CD4-positive, alpha-beta T cell treated with Interferon gamma for 1 hour (primary cell): ENCODE measurements at places on chromosomes 3 and 15.

DNA sequence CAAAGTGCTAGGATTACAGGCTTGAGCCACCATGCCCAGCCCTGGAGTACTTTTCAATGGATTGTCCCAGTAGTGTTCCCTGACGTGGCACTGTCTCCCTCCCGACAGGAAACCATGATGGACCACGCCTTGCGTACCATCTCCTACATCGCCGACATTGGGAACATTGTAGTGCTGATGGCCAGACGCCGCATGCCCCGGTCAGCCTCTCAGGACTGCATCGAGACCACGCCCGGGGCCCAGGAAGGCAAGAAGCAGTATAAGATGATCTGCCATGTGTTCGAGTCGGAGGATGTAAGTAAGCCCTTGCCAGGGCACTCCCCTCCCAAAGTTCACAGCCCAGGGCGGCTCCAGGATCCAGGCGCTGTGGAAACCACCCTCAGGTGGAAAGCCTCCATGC lies 168.1 kb downstream of the NSMCE3 start:
- DNase-seq, result no peak

GRCh38 chr3:154783521-154783931 lies 296.6 kb upstream of the MME start:
- no peak for DNase-seq

GRCh38 chr3:35498506-35499210 lies 140.7 kb upstream of the ARPP21 start:
- no peak for DNase-seq

DNA sequence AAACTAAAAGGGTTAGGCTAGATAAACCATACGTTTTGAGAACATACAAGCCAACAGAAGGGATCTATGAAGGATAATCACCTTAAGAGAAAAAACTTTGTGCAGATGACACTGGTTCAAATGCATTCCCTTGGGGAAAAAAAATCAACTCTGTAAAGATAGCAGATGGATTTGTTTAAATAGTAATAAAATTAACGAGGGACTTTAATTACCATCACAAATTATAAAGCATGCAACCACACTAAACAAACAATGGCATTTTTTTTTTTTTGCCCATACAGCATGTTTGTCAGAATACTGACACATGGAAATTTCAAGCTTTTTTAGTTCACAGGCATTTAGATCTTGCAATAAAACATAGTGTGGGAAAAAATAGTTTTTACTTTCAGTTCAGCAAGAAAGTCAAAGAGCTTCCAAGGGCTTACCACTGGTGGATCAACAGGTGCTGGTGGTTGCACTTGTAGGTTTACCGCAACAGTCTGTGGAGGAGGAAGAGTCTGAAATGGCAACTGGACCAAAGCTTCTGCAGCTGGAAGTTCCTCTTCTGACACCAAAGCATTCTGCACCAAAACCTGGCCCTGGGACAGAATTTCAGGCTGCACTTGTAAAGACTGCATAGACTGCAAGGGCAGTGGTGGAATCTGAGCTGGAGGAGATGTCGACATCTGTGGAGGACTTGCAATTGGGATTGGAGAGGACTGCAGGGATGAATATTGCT lies 53.1 kb downstream of the PHC3 start:
- peak; percentile 10 for DNase-seq

DNA sequence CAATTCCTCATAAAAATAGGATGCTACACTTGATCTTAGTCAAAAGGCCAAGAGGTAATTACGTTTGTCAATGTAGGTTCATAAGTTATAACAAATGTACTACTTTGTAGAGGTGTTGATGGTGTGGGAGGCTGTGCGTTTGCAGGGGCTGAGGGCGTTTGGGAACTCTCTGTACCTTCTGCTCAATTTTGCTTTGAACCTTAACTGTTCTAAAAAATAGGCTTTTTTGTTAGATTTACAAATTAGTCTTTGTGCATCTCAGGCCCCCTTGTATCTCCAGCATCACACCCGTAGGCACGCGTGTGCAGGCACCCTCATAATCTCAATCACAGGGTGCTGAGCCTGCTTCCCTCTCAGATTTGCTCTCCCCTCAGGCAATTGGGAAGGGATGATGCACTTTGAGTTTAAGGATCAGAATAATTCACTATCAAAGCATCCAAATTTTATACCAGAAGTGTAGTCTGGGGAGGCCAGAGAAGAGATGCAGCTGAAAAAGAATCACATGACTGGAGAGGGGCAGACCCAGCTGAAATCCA lies 36.1 kb upstream of the STRIT1 start:
- no peak for DNase-seq

DNA sequence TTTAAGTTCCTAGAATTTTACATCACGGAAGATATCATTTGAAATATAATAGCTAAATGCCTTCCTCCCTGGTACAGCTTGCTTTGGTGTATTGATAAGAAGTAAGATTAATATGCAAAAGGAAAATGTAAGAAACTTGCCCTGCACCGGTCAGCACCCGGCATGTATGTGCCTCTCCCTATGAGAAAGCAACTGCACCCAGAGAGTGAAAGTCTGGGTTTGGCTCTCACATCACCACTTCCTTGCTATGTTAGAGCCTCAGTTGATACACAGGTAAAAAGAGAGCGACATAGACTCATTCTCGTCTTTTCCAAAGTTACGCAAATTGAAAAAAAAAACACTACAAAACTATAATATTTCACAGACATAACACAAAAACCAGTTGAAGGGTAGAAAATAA lies 96.7 kb downstream of the FOXP1 start:
- no peak for DNase-seq

DNA sequence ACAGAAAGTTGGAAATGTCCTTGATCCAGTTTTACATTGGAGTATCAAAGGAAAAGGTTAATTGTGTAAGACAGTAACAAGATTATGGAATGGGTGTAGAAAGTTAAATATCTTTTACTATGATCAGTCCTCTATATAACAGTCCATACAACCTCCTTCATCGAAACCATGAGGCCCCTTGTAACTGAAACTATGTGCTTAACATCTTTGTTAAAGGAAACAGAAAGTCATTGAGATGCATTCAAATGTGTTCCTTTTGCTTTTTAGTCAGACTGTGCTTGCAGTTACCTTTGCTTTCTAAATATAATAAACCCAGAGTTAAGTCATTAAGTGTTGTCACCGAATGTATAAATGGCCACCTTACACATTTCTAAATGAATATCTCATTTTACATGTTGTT lies 1298.5 kb downstream of the ROBO2 start:
- DNase-seq, result no peak

DNA sequence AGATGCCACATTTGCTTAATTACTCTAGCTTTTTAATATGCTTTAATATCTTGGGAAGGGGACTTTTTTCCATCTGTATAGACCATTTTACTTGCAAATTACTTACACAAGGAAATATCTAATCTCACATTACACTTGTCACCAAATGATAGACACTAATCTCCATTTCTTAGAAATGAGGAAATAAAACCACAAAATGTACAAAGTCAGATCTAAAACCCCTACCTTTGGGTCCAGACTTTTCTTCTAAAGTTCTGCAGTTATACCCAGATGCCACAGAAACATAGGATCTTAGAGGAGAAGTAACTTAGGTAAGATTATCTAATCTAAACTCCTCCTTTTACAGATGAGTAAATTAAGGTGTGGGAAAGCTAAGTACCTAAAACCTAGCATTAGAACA lies 44.3 kb downstream of the CD200R1L start:
- no peak for DNase-seq

DNA sequence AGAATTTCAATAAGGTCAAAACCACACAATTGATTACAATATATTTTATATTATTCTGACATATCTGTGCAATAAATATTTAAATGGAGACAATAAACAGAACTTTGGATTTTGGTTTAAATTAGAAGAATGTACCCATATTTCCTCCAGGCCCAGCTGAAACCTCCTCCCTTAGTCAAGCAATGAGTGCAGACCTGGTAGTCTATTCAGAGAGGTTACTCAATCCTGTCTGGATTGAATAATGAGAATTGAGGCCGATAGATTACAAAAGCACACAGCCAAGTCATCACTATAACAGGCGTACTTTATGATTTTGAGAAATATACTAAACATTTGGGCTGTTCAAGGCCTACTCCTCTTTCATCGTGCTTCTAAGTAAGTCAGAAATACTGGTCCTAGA lies 114.5 kb upstream of the STRIT1 start:
- DNase-seq, result no peak

DNA sequence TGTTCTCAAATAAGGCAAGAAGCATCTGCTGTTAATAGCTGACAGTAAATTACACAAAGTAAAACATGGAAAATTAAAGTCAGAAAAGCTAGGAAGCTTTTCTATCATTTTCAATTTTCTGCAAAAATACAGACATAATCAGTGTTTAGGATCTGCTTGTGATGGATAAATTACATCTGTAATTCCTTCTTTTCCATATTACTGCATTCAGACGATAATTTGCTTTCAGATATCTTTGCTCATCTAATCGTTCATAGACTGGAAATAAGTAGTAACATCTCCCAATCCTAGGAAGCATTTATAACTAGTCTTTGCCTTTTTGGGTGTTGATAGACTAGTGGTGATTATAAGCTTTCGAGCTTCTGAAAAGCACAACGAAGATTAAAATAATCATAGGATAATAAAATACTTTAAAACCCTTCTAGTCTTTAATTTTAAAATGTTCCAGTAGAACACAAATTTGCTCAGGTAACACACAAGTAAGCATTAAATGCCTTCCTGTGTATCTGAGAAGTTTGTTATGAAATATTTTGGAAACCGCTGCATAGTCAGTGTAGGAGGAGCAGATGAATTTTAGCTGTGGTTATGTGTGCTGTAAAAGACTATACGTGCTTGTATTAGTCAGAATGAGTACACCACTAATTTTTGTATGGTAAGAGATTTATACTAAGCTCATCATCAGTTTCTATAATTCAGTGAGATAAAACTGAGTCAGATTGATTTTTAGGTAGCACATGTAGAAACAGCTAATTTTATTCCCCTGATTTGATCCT lies 41.0 kb downstream of the MBNL1 start:
- no peak for DNase-seq
